Activated naive CD8-positive, alpha-beta T cell treated with anti-CD3 and anti-CD28 coated beads, Interleukin-2, amount 50 U/mL, for 16 hours (primary cell): ENCODE measurements at places on chromosomes 3 and 15.

DNA sequence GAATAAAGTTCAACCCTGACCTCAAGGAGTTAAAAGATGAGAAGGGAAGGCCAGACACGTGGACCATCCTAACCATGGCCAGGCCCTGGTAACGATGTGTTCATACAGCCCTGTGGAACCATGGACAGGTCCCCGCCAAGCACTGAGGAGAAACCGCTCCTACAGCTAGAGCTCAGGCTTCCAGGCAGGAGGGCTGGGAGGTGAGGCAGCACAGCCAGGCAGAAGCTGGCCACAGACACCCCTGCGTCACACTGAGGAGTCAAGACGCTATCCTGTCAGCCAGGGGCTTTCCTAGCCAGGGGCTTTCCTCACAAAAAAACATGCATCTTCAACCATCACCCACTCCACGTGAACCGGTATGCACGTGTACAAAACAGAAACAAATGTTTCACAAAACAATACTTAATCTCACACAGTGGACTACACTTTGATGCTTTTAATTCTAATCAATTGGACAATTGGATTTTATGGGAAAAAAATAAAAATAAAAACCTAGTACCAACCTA lies 73.2 kb downstream of the TBC1D2B start:
- no peak for DNase-seq

DNA sequence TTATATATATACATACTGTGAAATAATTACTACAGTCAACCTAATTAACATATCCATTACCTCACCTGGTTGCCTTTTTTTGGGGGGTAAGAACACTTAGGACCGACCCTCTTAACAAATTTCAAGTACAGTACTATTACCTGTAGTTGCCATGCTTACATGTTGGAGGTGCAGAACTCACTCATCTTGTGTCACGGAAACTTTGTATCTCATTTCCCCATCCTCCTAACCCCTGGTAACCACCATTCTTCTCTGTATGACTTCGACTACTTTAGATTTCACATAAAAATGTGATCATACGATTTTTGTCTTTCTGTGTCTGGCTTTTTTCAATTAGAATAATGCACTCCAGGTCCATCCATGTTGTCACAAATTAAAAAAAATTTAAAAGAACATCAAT lies 55.5 kb upstream of the MELTF start:
- no peak for DNase-seq

- no peak for DNase-seq
These were observed 2.8 kb downstream of the GRM2 start for GRCh38 chr3:51709675-51710074.

DNA sequence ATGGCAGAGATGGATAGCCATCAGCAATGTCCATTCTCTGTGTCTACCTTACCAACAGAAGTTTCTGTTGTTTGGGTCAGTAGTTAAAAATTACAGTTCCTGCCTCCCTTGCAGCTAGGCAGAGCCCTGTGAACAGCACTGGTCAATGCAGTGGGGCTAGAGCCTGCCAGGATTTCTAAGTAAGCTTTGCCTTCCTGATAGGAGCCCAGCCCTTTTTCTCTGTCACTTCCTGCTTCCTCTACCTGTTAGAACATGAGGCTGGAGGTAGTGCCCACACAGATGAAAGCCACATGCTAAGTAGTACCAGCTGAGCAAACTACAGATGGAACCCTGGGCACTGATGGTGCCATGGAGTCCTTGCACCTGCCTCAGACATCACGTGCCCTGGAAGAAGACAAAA lies 45.0 kb downstream of the MGLL start:
- DNase-seq = no peak

- DNase-seq = no peak
These were observed 267.9 kb downstream of the GABRG3 start for GRCh38 chr15:27238707-27239423.

DNA sequence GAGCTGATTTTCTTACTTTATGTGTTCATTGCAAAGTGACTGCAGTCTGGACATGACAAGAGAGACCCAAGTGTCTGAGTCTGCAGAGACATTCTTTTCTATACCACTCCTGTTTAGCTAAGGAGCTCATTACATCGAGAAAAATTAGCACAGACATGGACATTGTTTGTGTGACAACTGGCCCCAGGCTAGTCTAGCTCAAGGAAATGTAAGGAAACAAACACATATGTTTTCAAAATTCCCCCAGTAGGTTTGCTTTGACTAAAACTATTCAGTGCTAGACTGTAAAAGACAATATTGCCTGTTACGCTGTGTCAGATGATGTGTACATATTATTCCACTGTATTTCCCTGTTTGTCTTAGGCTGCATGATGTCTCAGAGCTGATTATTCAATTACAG lies 40.9 kb downstream of the TPRG1 start:
- DNase-seq = no peak
